ENCODE measurements at places on chromosomes 12 and 14.

- no peak for DNase-seq
These were observed 158.8 kb downstream of the PHLDA1 start for GRCh38 chr12:75872762-75873161.

GRCh38 chr14:99754141-99755067 is 38.8 kb upstream of the EML1 start:
- no peak for DNase-seq

DNA sequence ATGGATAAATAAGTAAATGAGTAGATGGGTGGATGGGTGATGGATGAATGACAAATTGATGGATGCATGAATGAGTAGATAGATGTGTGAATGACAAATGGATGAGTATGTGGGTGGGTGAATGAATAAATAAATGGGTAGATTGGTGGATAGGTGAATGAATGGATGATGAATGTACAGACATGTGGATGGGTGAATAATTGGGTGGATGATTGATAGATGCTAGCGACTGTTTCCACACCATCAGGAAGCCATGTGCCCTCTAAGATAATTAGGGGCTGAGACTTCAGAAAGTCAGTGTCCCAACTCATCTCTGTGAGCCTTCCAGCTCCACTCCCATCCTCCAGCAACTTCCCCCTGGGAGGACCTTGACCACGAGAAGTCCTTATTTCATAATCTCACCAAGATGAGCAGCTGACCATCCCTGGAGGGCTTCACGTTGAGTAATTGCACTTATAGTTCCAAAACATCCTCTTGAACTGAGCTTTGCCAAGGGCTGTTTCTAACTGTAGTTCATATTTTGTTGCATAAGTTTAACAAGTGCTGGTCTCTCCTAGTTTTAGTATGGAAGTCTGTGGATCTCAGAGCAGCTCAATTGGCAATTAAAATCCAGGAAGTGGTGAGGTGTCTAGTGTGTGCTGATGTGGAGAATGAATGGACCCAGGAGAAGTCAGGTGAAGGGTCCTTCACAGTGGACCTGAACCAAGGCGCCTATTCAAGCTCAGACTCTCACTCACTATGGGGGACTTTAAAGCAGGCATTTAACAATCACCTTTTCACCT is 295.7 kb downstream of the ADGRD1 start:
- no peak for DNase-seq

- DNase-seq = no peak
These were observed 2.8 kb downstream of the GABARAPL1 start for GRCh38 chr12:10215436-10215835.

GRCh38 chr14:39763402-39763890 is 331.2 kb upstream of the FBXO33 start:
- no peak for DNase-seq

DNA sequence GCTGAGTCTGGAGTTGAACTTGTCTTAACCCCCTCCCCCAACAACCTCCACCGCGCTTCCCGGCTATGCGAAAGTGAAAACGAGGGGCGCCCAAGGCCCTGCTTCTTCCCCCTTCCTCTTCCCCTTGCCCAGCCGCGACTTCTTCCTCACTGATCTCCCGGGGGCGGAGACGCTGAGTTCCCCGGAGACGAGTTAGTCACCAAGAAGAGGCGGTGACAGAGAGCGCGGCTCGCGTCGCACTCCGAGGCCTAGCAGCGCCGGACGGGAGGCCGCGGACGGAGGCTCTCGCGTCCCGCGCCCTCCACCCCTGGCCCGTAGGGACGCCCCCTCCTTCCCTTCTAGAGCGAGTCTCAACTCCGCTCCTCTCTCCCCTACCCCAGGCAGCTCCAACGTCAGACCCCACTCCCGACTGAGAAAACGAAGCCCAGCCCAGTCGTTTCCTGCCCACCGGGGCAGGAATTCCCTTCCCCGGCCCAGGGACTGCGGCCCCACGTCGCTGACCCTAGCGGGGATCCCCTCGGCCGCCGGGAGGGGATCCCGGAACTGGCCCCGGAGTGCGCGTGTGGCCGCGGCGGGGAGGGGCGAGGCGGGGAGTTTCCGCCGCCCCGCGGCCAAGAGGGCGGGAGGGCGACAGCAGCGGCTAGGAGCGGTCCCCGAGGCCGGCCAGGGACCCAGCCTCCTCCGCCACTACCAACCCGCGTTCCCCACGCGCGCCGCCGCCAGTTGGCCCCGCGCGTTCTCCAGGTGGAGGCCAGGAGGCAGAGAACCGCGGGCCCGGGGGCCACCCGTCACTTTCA is 1.4 kb downstream of the BAZ1A start:
- peak; percentile 90 for DNase-seq

- peak; percentile 32 for DNase-seq
These were observed 80.3 kb downstream of the SYNE2 start for GRCh38 chr14:63933110-63933509.

- no peak for DNase-seq
These were observed 42.4 kb upstream of the IGF1 start for GRCh38 chr12:102522768-102523167.

DNA sequence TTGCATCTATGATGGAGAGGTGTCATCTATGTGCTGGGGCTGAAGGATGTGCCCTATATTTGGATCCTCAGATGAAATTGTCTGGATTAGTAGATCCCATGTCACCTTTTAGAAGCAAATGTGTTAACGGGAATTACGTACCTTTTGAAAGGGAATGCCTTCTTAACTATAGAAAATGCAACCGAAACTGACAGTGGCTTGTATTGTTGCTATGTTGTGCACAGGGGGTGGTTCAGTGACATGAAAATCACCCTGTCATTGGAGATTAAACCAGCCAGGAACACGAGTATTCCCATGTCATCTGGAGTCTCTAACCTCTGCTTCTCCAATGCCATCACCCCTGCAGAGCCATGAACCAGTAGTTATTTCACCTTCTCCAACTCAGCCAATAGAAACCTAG is 110.2 kb downstream of the METTL25 start:
- no peak for DNase-seq

DNA sequence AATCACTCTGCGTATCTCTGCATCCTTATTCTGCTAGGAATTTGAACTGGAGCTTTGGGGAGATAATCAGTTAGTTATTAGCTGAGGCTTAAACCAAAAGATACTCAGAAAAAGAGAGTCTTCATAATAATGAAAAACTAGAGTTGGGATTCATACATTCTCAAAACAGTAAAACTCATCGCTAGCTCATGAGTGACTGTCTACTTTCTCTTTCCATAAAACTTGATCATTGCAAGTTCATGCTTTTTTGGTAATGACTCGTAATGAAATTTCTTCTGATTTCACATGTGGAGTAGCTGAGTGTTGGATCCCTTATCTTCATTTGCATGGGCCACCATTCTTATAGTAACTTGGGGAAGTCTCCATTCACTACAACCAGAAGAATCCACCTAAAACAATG is 397.7 kb downstream of the PDZRN4 start:
- no peak for DNase-seq

DNA sequence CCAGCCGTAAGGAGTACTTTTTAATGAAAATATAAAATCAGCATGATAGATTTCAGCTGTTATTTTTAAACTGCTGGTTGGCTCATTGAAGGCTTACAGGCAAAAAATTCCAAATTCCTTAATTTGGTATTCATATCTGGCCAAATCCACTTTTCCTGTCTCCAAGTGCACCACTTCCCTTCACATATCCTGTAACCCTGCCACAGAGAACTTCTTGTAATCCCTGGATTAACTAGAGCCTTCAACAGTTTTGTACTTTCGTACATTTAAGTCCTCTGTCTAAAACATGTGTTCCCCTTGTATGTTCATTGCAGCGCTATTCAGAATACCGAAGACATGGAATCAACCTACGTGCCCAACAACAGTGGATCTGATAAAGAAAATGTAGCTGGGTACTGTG is 9.6 kb downstream of the PUS7L start:
- no peak for DNase-seq

- DNase-seq = no peak
These were observed 27.3 kb downstream of the RERG start for GRCh38 chr12:15193946-15194345.

GRCh38 chr12:71626768-71627167 is 36.9 kb downstream of the ZFC3H1 start:
- DNase-seq = no peak

DNA sequence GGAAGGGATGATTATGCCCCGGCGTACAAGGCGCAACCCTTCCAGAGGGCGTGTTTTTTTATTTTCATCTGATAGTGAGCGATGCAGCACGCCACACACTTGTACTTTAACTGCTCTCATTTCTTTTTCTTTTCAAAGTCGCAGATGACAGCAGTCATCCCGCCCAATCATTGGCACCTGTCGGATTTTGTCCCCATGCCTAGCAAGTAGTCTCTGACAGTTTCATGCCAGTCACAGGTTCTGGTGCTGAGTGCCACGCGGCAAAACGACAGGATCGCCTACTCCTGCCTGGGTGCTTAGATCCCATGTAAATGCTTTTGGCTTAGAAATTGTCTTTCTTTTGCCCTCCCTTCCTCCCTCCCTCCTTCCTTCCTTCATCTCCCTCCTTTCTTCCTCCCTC is 117.7 kb downstream of the GLT1D1 start:
- DNase-seq = no peak

DNA sequence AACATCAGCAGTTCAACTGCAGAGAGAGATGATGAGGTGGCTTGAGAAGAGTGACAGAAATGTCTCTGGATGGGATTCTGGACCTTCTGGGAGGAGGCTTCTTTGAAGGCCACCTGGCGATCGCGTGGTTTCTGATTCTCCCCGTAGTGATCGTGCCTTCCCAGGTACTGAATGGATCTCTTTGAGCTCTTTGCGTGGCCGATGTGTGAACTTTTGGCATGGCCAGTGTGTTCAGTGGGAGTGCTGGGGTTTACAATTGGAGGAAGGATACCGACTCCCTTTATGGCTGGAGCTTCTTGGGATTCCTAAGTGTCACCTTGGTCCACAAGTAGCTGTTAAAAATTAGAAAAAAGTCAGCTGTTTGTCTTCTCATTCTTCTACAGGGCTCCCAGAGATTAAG is 374.7 kb downstream of the C12orf75 start:
- no peak for DNase-seq

DNA sequence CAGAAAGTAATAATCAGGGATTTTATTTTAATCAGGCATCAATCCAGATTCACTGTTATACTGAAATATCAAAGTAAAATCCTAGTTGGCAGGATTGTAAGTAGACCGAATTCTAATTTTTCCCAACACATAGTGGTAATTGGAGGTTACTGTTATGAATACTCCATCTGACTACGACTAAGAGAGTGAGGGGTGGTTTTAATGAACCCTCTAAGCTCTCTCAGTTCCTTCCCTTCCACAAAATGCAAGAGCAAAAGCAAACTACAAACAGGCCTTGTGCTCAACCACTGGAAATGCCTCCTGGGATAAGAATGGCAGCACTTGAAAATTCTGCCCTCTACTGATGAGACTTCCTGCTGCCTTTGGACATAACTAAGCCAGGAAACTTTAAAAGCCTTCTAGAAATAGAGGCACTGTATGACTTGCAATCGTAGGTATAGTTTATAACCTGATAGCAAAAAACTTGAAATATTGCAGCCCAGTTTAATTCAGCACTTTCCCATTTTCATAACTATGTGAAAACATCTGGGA is 184.8 kb downstream of the SLC16A7 start:
- no peak for DNase-seq

DNA sequence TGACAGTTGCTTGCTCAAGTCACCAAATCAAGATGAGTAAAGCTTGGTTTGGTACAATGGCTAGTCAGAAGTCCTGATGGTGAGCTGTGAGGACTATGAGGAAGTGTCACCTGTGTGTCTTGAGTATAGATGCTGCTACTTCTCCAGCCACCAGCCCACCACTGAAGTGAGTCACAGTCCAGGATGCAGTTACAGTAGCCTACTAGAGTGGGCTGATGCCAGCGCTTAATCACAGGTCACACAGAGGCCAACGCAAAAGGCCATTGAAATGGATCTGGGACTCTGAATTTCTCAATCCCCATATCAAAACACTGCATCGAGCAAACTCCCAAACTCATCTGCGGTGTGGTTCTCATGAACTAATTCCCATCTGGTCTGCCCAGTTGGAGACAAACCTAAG is 223.1 kb downstream of the ANO6 start:
- no peak for DNase-seq

DNA sequence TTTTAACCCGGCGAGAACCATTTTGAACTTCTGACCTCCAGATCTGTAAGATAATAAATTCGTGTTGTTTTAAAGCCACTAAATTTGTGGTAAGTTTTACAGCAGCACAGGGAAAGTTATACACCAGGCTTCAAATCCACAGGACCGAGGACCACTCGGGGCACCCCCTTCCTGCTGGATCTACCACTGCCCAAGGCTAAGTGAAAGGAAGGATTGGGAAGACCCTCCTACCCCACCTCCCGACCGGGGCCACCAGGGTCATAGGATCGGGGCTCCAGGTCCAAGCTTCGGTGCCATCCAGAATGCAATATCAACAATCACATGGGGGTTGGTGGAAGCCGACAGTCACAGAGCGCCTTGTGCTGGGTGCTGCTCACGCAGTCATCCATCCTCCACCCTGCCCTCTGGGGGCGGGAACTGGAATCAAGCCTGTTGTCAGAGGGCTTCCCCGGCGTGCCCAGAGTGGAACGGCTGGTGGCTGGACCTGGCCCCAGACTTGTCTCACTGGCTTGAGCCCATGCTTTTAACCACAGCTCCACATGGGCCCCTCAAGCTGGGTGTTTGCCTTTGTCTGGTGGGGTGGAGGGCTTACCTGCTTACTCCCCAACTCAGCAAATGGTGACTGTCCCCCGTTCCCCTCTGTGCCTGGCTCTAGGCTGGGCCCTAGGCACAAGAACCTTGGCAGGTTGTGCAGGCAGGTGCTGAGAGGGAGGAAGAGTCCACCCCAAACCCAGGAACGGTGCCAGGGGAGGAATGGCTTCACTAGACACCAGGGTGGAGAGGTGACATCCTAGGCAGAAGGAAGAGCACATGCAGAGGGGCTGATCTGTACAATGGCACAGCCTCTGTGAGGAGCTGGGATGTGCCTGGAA is 180.3 kb upstream of the RTL1 start:
- DNase-seq = no peak

DNA sequence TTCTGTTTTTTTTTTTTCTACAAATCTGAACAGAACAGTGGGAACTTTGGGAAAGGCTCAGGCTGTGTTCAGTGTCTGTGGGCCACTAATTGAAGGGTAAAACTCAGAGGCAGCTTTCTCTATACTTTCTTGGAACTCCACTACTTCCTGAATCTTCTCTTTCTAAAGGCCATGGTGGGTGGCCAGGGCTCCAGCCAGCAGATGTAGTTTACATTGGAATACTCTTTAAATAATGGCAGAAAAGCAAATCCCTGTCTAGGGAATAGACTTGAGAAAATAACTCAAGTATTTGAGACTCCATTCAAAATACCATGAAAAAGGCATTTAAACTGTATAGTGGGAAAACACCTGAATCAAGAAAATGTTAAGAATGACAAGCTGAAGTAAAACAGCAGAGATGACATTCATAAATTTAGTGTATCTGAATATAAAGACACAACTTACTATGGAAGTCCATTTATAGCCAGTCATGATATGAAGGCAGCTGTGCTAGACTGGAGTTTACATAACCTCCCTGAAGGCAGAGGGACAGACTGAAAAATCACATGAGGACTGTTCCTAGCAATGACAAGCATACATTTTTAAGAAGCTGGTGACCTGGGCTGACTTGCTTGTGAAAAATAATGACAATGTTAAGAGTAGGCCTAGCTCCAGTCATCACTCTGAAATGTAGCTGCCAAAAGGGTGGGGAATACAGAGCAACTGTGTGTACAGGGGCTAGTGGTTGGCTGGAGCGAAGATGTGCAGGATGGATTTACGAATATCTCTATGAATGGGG is 168.6 kb downstream of the STXBP6 start:
- no peak for DNase-seq

- DNase-seq = no peak
These were observed 5.4 kb downstream of the VSIG10 start for GRCh38 chr12:118098401-118098800.
